Spleen (tissue), 13 donors: ENCODE measurements at places on chromosomes 3 and 15.

- no peak for DNase-seq
- H3K4me3 ChIP-seq: no peak overlapping the region
- H3K27me3 ChIP-seq: no peaks in the 10 kb centered on the region
- H3K27ac ChIP-seq: no peak overlapping the region
- no peaks in the 10 kb centered on the region for H3K4me1 ChIP-seq
Measured at GRCh38 chr3:197701841-197702240, 34.9 kb downstream of the RUBCN start.

DNA sequence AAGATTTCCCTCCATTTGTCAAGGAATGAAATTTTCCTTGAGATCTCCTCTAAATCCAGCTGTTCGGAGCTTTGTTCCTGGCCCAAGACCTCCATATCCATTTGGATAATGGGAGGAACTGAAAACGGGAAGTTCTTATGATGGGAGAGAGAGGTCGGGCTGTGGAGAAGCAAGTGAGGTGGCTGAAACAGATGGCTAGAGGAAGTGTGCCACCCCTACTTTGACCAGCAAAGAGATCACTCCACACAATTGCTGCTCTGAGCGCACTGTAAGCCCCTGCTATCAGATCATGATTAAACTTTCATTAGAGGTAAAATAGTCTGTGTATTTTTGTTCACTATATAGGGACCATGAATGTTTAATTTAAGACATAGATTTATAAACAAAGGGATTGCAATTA, at the start of gene MINDY4B:
Gene MINDY4B (minus strand): TSS at position 101 of the 400 bp plus-strand sequence. CDS start 0 bp downstream, at position 101.
- no peaks in the 10 kb centered on the region for H3K36me3 ChIP-seq
- no peak within 1 kb of the TSS for H3K27ac ChIP-seq
- no peak for DNase-seq
- H3K4me3 ChIP-seq: no peak within 1 kb of the TSS
- H3K27me3 ChIP-seq: no peaks in the 10 kb centered on the region

- H3K4me3 ChIP-seq: no peak overlapping the region
- no peaks in the 10 kb centered on the region for H3K36me3 ChIP-seq
- no peak for DNase-seq
- H3K4me1 ChIP-seq: no peaks in the 10 kb centered on the region
- no peak overlapping the region for H3K27ac ChIP-seq
- H3K27me3 ChIP-seq: no peaks in the 10 kb centered on the region
Measured at GRCh38 chr15:82699726-82700125, 9.9 kb downstream of the AP3B2 start.

DNA sequence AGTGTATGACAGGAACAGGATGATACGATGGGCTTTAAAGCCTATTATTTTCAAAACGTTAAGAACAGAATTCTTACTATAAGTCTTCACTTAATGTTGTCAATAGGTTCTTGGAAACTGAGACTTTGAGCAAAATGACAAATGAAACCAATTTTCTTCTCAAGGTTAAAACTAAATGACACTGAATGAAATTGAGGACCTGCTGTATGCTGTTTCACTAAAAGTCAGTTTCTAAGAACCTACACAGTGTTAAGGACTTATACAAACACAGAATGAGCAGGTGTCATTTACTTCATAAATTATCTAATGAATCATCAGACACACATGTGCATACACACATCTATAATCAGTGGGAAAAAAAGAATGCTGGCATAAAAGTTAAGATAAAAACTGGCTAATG, 106.9 kb downstream of the RFTN1 start:
- H3K4me3 ChIP-seq: no peak overlapping the region
- peaks cover 13% of the 10 kb centered on the region for H3K36me3 ChIP-seq
- DNase-seq: no peak
- H3K27ac ChIP-seq: no peak overlapping the region
- H3K27me3 ChIP-seq: no peaks in the 10 kb centered on the region

DNA sequence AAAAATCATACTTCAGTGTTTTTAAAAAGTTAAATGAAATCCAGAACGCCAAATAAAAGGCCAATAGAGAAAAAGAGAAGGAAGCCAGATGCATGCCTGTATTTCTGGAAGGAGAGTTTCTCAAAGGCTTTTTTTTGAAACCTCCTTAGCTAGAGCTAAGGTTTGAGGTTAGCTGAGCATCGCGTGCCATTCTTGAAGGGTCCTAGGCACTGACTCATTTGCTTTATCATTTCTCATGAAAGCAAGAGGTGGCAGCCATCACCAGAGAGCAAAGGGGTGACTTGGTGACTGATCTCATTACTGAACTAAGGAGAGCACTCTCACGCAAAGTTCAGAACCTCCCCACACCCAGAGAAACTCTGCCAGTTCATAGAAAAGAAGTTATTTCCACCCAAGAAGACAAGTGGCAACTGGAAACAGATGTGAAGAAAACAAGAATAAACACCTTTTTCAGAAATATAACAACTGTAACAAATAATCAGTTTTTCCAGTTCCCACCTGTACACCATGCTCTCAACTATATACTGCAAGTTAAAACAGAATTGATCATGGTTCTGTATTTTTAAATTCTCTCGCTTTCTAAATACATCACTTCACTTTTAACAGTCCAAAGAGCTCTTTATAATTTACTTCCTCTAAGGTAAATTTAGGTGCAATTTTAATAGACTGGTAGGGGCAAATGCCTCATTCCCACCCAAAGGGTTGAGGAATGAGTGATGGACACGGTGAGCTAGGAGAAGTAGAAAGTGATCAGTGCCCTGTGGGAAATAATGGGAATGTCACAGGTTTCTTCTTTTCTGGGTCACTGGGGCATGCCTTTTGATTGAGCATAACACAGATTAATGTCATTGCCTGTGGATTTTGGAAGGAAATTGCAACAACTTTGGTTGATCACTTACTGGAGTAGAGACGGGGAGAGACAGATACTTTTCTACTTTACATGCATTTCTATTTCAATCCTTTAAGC, 24.7 kb downstream of the GPR15 start:
- peak overlapping the region; percentile 55 for H3K27ac ChIP-seq
- DNase-seq: no peak
- H3K36me3 ChIP-seq: no peaks in the 10 kb centered on the region
- H3K4me1 ChIP-seq: no peaks in the 10 kb centered on the region
- peaks cover 4% of the 10 kb centered on the region for H3K27me3 ChIP-seq
- no peak overlapping the region for H3K4me3 ChIP-seq

DNA sequence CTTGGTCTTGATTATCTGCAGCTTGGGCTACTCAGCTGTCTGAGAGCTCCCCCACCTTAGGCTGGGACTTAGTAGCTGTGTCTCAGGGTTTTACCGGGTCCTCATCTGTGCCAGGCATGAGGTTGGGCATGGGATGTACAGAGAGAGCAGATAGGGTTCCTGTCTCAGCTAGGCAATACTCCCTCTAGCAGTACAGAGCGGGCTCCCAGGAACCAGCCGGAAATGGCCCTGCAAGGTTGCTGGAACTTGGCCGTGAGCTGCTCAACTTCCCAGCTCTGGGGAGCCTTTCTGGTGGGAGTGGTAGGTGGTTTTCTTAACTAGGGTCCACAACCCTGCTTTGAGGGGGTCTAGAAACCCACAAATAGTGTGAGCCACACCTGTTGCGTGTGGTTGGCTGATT, 58.3 kb downstream of the ATP2B2 start:
- no peaks in the 10 kb centered on the region for H3K27me3 ChIP-seq
- no peaks in the 10 kb centered on the region for H3K36me3 ChIP-seq

- no peak for DNase-seq
- peaks cover 98% of the 10 kb centered on the region for H3K36me3 ChIP-seq
- no peak overlapping the region for H3K27ac ChIP-seq
Measured at GRCh38 chr3:154304936-154305335, 19.4 kb downstream of the DHX36 start.

GRCh38 chr15:56272454-56272853, 28.8 kb upstream of the RFX7 start:
- no peaks in the 10 kb centered on the region for H3K27me3 ChIP-seq
- H3K36me3 ChIP-seq: no peaks in the 10 kb centered on the region
- H3K4me3 ChIP-seq: no peak overlapping the region
- DNase-seq: no peak
- H3K27ac ChIP-seq: no peak overlapping the region
- no peaks in the 10 kb centered on the region for H3K4me1 ChIP-seq

DNA sequence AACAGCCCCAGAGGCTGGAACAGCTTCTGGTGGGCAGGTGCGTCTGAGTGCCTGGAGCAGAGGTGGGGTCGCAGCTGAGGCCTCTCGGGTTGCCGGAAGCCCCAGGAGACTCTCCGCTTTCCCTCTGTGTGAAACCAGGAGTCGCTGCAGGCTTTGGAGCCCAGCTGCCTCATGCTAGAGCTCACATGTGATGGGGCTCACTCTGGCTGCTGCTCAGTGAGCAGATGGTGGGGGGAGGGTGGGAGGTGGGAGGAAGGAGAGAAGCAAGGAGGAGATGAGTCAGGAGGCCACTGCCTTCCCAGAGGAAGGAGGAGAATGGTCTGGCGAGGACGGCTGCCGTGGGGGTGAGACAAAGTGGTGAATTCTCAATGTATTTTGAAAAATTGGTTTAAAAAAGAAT, 290.1 kb upstream of the CHRNA7 start:
- no peaks in the 10 kb centered on the region for H3K4me1 ChIP-seq
- no peaks in the 10 kb centered on the region for H3K27me3 ChIP-seq
- no peaks in the 10 kb centered on the region for H3K36me3 ChIP-seq
- DNase-seq: no peak
- H3K4me3 ChIP-seq: no peak overlapping the region

DNA sequence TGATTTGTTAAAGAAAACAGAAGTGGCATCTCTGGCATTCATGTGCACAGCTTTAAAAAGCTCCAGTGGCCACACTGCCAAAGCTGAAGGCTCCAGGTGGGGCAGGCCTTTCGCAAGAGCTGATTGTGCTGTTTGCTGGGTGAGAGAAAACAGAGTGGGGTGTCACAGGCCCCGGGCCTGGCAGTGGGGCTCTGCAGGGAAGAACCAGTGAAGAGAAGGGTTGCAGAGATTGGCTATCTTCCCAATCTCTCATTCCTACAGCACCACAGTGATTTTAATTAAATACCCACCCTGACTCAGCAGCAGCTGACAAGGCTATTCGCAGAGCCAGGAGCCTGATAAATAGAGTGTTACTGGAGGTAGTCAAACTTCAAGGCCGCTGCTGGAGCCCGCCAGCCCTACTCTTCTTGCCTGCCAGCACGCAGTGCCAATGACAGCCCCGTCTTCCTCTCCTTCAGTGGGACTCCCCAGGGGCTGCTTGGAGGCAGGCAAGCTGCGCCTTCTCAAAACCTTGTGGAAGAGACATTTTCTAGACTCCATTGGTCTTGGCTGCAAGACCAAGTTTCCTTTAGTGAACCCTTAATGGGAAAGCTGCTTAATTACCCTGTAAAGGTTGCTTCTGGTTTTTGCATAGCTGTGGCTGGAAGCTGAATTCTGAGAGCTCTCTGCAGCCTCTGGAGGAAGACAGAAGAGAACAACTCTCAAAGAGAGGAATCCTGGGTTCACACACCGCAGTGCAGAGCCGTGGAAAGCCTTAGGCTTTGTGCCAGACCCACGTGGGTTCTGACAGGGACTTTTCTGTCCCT, 225.8 kb upstream of the SLCO3A1 start:
- H3K36me3 ChIP-seq: no peaks in the 10 kb centered on the region
- H3K27ac ChIP-seq: no peak overlapping the region
- H3K4me3 ChIP-seq: no peak overlapping the region
- no peaks in the 10 kb centered on the region for H3K27me3 ChIP-seq
- H3K4me1 ChIP-seq: no peaks in the 10 kb centered on the region
